Stimulated activated CD4-positive, alpha-beta T cell treated with anti-CD3 and anti-CD28 coated beads, TNF-alpha, amount 100 ng/mL, for 24 hours (primary cell): ENCODE measurements at places on chromosomes 12 and 14.

- no peak for DNase-seq
Measured at GRCh38 chr12:111773801-111774551, 7.2 kb downstream of the ALDH2 start.

- DNase-seq = no peak
Measured at GRCh38 chr12:33437598-33437997, 2.0 kb downstream of the SYT10 start.

DNA sequence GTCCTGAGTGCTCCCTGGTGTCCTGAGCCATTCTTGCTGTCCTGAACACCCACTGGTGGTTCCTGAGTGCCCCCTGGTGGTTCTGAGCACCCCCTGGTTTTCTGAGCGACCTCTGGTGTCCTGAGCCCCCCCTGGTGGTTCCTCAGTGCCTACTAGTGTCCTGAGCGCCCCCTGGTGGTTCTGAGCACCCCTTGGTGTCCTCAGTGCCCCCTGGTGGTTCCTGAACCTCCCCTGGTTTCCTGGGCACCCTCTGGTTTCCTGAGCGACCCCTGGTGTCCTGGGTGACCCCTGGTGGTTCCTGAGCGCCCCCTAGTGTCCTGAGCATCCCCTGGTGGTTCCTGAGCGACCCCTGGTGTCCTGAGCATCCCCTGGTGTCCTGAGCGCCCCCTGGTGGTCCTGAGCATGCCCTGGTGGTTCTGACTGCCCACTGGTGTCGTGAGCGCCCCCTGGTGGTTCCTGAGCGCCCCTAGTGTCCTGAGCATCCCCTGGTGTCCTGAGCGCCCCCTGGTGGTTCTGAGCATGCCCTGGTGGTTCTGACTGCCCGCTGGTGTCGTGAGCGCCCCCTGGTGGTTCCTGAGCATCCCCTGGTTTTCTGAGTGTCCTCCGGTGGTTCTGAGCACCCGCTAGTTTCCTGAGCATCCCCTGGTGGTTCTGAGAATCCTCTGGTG is 473.1 kb downstream of the TMEM121 start:
- peak; percentile 44 for DNase-seq

DNA sequence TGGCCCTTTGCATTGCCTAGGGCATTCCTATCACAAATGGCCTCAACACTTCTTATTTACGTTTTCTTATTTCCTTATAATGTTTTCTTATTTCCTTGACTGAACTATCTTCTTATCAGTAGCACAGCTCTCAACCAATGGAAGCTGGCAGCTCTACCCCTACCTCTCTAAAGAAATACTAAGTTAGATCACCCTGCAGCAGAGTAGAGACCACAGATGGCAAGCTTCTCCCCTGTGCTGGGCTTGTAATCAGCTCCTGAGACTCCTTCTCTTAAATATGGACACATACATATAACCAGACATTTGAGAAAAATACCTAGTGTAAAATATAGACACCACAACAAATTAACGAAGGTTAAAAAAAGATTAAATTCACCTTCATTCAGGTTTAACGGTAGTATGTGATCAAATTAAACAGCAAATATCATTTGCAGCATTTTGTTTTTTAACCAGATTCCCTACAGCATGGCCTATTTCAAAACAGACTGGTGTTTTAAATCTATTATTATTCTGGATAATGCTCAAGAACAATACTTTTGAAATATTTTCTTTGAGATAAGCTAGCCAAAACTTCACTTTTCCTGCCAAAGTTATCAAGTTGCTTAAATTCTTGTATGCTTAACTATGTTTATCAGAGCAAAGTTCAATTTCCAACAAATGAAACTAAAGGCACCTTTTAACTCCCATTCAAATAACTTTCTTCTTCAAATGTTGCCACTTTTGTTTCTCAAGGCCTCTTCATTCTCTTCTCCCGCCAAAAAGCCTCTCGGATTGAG is 54.3 kb downstream of the SLC41A2 start:
- DNase-seq = no peak

- no peak for DNase-seq
Measured at GRCh38 chr12:99435095-99435791, 212.3 kb upstream of the GARIN6 start.

DNA sequence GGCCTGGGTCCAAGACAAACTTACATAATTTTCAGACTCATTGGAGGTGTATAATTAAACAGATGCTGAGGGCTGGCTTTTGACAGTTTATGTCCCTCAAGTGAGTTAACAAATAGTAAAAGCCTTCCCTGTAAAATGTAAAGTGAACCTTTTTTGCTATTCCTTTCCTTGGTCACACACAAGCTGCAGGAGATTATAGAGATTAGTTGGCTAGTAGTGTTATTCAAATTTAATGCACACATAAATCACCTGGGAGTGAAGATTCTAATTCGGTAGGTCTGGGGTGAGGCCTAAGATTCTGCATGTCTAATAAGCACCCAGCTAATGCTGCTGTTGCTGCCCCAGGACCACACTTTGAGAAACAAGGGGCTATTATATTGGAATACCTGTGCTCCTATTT is 206.2 kb upstream of the SSTR1 start:
- DNase-seq = no peak

DNA sequence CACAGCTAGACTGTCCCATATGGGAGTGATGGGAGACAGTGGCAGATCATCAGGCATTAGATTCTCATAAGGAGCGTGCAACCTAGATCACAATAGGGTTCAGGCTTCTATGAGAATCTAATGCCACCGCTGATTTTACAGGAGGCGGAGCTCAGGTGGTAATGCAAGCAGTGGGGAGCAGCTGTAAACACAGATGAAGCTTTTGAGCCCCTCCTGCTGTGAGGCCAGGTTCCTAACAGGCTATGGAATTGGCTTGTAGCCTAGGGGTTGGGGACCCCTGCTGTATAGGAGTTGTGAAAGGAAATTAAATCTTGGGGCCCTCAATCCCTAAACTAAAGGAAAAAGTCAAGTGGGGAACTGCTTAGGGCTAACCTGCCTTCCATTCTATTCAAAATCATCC is 29.6 kb downstream of the ADIPOR2 start:
- DNase-seq = no peak

DNA sequence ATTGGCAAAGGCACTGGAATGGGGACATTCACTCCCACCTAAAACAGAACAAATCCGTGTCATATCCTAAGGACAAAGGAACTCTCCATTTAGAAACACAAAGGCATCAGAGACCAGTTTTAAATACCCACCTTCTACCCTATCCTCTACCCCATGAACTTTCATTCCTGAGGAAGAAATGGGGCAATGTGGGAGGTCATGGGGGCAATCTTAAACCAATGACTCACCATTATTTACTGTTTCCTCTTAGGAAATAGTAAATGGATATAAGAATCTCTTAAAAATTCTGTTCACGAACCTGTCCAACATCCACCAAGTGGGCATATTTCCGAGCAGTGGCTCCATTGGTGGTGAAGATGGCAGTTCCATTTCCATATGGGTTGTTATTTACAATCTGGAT is 19.4 kb downstream of the ALDH6A1 start:
- DNase-seq = no peak

- no peak for DNase-seq
Measured at GRCh38 chr12:87234898-87235297, 794.3 kb downstream of the C12orf50 start.

DNA sequence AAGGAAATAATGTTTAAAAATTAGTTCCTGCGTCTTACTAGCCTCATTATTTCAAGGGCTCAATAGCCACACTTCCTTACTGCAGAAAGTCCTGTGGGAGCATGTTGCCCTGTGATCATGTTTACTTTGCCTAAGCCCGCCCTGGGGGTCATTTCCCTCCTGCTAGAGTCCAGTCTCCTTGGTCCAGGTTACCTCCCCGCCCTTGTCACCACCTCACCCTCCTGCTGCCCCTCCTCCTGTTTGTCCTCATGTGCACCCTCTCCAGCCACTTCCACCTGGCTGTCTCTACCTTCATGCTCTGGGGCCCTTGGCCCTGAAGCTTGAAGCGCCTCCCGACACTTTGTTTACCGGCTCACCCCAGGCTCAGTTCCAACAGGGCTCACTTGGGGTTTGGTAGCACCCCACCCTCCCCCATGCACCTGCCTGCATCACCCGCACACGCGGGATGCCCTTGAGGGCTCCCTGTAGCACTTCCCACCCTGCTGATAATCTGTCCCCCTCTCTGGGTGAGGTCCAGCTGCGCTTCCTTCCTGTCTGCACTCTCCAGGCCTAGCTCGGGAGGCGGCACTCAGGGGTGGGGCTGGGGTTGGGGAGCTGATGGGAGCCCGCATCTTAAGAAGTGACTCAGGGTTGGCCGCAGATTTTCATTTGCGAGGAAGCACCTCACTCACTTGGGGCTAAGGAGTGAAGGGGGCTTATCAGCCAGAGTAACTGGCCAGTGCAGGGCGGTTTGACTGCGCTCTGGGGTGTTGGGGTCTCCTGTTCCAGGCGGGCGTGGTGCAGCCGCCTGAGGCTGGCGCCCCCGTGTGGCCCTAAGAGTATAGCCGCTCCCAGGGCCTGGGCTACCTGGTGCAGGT is 40.1 kb downstream of the SMIM41 start:
- no peak for DNase-seq

DNA sequence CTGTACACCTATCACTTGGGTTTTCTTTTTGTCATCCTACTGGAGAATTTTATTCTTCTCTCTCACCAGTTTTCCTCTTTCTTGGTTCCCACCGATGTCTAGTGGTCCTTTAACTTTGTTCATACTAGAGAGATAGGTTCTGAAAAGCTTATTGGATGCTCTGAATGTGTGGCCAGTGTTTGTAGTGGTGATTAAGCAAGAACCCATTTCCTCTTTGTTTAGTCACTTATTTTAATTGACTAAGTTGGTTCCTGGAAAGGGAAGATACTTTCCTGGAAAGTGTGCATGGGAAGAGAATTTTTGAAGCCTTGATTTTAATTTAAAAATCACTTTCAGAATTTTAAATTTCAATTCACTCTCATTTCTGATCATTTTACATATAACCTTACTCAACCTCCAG is 127.2 kb downstream of the OTOGL start:
- DNase-seq = no peak

DNA sequence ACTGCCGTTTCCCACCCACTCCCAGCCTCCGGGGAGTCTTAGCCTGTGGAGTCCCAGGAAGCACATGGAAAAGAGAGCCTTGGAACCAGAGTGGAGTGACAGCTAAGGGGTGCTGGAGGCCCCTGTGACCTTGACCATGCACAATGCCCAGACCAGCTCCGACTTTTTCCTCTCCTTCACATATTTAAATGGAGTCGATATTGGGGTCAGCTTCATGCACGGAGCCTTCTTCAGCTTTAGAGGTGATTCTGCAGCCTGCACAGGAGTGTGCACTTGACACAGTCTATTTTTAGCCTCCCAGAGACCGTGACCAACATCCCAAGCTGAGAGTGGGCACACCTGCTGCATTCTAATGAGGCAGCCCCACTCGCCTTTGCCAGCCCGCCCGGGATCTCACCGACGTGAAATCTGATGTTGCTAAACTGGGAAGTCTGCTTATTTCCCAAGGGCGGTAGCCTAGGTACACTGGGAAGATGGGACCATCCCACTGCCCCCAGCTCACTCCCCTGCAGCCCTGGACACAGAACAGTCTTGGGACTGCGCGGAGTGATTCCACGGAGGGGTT is 47.5 kb downstream of the PRMT8 start:
- DNase-seq = no peak

DNA sequence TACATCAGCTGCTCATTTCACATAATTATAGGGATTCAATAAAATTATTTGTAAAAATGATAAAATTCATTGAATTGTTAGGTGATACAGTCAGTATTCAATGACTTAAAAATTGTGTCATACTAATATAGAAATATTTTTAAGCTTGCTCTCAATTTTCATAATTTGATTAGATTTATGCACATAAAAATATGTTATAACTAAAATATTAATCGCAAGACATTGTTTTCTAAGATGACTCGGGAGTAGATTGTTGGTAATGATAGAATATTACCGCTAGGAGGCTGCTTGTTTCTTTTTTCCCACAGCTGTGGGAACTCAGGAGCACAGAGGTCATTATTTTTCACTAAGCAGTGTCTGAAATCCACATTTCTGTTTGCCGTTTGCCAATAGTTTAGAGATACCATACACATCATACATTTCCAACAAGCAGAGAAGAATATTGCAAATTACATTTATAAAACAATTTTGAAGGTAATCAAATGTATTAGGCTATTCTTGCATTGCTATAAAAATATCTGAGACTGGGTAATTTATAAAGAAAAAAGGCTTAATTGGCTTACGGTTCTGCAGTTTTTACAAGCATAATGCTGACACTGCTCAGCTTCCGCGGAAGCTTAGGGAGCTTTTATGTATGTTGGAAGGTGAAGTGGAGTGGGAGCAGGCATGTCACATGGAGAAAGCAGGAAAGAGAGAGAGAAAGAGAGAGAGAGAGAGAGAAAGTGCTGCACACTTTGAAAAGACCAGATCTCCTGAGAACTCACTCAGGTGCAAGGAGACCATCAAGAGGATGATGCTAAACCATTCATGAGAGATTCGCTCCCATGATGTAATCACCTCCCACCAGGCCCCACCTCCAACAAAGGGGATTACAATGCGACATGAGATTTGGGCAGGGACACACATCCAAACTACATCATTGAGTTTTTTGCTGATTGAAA is 9.2 kb downstream of the CD69 start:
- no peak for DNase-seq

GRCh38 chr12:52949413-52950331 is 754 bp downstream of the KRT18 start:
- DNase-seq = no peak

DNA sequence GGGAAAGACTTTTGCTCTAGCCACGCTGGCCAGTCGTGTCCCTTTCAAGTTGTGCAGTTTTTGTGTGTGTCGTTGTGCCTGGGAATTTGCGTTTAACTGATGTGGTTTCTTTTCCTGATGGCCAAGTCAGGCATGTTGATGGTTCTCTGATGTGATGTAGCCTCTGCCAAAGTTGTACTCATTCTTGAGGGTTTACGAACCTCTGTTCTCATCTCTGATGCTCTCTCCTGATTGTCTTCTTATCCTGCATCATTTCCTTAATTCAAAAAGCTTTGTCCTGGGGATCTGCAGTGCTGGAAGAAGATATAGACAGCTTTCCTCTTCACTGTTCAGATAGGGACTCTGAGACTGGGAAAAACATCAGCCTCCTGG is 25.4 kb downstream of the CD9 start:
- DNase-seq = no peak

DNA sequence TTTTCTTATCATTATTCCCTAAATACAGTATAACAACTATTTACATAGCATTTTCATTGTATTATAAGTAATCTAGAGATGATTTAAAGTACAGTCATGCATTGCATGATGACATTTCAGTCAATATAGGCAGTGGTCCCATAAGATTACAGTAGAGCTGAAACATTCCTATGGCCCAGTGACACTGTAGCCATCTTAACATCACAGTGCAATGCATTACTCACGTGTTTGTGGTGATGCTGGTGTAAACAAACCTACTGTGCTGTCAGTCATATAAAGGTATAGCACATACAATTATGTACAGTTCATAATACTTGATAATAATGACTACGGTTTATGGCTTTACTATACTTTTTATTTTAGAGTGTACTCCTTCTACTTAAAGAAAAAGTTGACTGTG is 13.3 kb downstream of the LLPH start:
- no peak for DNase-seq

DNA sequence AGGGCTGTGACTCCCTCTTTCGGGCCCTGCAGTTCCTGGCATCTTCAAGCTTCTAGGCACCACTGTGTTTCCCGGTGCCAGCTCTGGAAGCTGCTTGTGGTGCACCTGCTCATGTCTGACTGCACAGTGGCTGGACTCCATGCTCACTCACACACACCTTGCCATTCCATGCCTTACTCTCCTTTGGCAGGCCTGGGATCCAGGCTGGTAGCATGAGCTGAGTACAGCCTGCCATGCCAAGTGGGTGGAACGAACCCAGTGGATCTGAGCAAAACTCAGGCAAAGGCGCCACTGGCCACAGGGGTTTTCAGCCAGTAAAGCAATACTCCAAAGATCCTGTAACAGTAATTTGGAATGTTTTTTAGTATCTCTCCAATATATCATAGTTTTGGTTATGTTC is 902.7 kb upstream of the USP15 start:
- DNase-seq = no peak
